NCI-H1417 treated with DMSO at 0.1 percent for 48 hours (cell line): ENCODE measurements at places on chromosomes 1 and 21.
A peak's percentile ranks its signal among the peaks of the same experiment; 100 is the strongest.

DNA sequence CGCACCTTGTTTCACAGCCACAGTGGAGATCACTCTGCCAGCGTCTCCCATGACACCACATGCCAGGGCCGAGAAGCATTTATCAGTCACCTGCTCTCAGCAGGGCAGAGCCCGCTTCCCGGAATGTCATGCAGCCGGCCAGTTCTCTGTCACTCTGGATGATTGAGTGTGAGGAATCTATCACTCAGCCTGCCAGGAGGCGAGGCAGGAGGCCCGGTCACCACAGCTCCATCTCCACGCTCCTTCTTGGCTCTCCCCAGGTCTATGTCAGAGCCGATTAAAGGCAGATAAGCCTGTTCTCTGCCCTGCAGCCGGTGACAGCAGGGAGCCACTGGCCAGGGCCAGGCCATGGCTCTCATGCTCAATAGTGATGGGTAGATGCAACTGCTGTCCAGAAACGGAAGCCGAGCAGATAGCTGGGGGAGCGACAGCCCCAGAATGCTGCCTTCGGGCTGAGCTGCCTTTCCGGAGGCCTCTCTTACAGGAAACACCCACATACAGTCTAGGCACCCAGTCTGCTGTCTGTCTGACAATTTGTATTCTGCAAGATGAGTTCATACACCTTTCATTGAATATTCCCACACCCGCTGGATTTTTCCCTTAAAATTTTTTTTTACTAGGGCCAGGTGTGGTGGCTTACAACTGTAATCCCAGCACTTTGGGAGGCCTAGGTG, 64.1 kb downstream of the ACTL8 start:
- DNase-seq, result no peak

- no peak for DNase-seq
Measured at GRCh38 chr1:226912587-226913176, 27.4 kb upstream of the COQ8A start.

DNA sequence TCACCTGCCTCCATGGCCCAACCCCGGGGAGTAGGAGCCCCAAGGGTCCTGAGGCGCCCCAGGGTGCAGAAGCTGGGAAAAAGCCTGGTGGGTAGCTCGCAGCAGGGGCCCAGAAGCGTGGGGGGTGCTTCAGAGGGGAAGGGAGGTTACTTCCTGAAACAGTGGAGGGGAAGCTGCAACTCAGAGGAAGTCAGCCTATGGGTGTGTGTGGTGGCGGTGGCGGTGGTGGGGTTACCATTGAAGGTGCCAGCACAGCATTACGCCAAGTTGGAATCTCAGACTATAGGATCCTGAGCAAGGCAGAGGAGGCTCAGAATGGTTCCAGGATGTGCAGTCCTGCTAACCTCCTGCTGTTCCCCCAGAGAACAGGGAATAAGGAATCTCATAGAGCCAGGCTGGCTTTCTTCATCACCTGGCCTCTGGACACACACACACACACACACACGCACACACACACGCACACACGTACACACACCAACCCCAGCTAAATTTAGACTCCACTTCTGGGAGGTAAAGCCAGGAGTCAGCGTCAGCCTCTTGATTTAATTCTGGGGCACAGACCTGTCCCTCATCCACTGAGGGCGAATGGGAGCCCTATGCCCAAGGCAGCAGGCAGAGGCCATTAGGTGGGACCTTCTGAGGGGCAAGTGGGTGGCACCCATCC, 1.3 kb downstream of the DENND4B start:
- DNase-seq, result no peak

DNA sequence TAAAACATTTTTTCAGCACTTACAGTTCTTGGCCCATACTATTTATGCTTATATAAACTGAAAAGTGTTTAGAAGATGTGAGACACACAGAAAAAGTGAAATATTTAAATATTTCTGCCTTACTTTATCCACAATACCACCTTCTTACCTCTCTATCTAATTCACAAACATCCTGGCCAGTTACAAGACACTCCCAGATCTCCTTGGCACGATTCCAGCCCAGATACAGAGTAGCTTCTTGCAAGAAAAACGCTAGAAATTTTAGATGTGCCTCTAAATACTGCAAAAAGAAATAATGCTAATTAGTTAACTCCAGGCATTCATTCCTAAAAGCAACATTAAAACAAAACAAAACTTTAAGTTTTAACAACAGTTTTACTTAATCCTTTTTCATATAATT, 68.4 kb downstream of the USP24 start:
- DNase-seq, result no peak

DNA sequence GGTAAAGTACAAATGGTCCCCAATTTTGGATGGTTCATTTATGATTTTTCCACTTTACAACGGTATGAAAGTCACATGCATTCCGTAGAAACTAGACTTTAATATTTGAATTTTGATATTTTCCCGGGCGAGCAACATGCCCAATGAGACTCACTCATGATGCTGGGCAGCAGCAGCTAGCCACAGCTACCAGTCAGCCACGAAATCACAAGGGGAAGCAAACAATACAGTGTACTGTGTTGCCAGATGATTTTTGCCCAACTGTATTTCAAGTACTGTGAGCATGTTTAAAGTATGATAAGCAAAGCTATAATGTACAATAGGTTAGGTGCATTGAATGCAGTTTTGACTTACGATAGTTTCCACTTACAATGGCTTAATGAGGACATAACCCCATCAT, 266.8 kb downstream of the VAV3 start:
- no peak for DNase-seq

DNA sequence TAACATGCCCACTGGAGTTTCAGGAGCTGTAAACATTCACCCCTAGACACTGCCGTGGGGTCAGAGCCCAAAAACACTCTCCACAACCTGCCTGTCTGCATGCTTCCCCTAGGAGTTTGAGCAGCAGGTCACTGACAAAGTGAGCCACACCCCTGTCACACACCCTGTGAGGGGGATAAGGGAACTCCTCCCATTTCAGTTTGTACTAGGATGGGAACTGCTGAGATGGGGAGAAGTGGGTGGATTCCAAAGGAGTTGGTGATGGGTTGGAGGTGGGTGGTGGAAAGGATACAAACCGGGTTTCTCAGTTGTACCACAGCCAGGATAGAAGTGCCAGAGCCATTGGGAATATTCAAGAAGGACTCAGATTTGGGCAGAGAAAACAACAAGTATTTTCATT, 140.2 kb downstream of the MIS18A start:
- DNase-seq, result no peak

DNA sequence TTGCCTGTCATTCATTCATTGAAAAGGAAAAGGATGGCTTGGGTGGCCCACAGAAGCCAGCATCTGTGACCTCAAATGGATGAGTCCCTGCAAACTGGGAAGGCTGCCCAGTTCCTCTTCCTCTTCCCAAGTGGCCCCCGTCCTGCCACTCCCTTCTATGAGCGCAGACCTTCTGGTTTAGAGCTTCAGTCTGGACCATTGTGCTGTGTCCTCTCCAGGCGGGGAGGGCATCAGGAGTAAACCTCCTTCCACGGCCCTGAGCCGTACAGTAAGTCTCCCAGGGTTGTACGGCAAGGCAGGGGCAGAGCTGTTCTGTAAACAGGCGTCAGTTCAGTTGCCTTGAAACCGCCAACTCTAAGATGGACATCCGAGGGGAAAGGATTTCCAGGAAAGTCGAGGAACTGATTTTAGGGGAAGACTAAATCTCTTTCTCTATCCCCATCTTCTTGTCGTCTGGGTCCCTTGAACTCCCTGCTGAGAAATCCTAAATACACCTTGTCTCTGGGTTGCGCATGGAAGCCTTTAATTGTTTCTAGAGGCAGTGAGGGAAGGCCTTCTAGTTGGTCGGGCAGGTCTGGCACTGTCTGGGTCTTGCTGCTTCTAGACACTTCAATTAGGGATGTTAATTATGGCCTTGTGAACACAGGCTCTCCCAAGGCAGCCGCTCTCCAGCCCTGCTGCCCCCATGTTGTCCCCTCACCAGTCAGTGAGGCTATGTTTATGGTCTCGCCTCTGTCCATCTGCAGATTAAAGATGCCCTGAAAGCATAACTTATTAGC, 22.1 kb downstream of the SOX13 start:
- DNase-seq, result peak; percentile 64

DNA sequence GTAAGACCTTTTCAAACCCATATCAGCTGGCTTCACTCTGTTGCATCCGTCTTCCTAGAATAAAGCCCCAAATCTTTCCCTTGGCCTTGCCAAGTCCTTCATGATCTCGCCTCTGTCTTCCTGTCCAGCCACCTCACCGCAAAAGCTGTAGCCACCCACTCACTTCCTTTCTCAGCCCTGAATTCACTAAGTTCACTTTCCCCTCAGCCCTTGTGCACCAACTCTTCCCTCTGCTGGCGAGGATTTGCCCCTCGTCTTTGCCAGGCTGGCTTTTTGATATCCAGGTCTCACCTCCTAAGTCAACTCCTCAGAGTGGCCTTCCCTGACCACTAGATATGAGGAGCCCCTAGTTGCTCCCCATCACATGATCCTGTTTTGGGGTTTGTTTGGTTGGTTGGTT, 3.9 kb upstream of the COL16A1 start:
- no peak for DNase-seq

DNA sequence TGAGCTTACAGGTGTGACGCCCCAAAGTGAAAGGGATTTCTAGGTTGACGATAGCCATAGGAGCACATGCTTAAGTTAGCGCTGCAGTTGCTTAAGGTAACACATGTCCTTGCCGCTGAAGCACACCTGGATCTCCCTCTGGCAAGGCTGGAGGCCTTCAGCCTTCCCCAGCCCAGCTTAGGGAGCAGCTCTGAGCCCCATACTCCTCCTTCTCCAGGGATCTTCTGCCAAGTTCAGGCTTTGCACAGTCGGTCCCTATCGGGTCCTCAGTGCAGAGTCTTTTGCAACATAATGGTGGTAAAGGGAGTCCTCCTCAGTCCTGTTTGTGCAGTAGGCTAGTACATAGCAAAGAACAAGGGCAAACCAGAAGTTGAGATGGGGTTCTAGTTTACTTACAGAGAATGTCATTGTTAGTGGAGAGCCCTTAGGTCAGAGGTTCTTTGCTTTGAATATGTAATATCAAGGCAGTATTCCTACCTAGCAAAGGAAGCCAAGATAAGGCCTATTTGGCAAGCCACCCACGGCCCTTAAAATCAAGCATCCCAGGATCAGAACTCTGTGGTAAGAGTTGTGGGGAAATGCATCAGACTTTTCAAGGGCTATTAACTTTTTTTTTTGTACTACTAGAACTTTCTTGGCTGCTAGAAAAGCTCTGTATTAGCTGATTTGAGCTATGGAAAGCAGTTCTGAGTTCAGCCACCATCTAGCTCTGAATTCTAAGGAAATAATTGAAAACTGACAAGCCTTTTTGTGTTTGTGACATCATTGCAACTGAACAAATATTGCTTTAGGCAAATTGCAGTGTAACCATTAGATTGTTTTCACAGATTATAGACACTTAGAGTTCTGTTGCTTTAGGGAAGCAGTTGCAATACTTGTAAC, 1.4 kb downstream of the EVA1C start:
- no peak for DNase-seq

DNA sequence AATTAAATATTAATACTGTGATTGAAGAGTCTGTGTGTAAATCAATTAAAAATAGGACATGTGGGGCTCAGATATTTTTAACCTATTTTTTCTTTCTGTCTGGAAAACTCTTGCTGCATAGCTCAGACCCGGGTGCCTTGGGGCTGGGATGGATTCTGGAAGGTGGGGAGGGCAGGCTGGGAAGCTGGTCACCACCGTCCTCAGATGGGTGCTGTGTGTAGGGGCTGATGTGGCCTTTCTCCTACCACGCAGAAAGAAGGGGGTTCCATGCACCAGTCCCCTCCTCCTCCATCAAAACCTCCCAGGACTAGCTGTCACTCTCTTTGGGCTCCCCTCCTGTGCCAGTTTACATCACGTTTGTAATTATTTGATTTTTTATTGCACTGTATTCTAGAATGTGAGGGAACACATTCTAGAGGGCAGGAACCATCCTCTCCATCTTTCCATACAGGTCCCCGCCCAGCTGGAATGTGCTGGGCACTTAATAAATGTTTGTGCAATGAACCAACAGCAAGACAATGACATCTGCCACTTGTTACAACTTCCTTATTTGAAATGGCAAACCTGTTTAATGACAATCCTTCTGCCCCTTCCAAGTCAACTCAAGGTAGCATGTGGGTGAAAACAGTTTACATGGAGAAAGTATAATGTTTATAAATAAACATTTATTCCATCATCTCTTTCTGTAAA, 104.3 kb downstream of the EDEM3 start:
- DNase-seq, result no peak

DNA sequence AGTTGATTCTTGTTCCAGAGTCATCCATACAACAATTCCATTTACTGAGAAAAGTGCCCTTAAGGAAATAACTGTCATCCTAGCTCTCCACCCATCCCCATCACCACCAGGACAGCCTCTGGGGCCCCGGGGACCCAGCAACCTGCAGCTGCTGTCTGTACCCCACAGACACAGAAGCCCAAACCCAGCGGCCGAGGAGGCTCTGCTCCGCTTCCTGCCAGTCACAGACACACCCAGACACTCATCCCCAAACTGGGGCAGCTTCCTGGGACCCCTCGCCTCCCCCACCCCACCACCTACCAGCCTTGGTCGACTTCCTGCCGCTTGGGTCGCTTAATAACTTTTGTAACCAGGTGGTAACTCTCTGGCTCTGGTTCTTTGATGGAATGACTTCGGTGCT, 121.6 kb upstream of the SLC25A33 start:
- no peak for DNase-seq

- no peak for DNase-seq
Measured at GRCh38 chr1:223712850-223713474, 623 bp downstream of the CAPN2 start.

- DNase-seq, result no peak
Measured at GRCh38 chr1:207962716-207963426, 51.9 kb upstream of the CD34 start.

DNA sequence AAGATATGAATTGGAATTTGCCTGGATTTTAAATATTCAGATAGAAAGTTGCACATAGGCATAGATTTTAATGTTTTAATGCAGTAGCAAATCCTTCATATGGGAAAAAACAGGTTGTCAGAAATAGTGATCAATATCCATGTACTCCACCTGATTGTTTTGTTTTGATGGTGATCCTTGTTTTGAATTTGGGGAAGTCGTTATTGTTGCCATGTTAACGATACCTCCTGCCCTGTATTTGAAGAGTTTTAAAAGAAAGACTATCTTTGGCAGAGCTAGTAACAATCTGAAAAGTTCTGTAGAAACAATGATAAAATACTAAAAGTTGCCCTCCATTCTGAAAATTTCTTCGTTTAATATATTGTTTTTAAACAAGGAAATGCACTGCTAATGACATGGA, 1.1 kb downstream of the CEP350 start:
- no peak for DNase-seq
